ENCODE measurements at places on chromosomes 2 and 18.
A peak's percentile ranks its signal among the peaks of the same experiment; 100 is the strongest.

- DNase-seq = no peak
These were observed 92.2 kb upstream of the TGFA start for GRCh38 chr2:70645733-70646419.

- no peak for DNase-seq
These were observed 39.4 kb upstream of the TPO start for GRCh38 chr2:1373830-1374229.

DNA sequence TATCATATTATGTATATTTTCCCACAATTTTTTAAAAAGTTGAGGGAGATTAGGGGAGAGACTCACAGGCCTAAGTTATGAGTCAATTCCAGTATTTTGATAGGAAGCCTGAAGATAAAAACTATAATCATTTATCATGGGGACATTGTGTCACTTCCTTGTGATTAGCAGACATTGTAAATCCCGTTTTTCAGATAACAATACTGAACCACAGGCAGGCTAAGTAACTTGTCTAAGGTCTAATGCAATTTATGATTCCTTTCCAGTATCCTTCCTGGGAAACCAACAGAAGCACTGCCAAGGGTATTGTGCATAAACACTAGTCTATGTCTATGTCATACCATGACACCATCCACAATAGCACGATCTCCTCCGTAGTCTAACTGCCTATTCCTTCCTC, 235.2 kb upstream of the PIK3C3 start:
- no peak for DNase-seq

GRCh38 chr2:162258686-162259085, 15.4 kb upstream of the FAP start:
- DNase-seq = no peak

GRCh38 chr2:231123362-231123898, 1.4 kb downstream of the HTR2B start:
- no peak for DNase-seq

GRCh38 chr2:234447189-234447588, 49.7 kb downstream of the ARL4C start:
- no peak for DNase-seq

- peak; percentile 49 for DNase-seq
These were observed 759 bp downstream of the PPP4R3B start for GRCh38 chr2:55616551-55617174.

DNA sequence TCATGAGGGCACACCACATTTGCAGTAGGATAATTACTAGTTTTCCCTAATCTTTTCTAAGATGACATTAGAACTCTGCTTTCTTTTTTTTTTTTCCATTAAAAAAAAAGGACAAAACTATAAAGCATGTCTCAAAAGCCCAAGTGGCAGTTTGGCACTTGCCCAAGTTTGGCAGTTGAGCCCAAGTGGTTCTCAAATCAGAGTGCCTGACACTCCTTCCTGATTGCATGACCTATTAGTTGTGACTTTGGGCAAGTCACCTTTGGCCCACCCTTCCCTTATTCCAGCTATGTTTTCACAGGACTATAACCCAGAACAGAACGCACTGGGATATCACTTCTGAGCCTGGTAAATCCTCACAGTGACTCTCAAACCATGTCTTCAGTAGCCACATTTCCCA, 273.0 kb downstream of the CCDC85A start:
- DNase-seq = peak; percentile 41

DNA sequence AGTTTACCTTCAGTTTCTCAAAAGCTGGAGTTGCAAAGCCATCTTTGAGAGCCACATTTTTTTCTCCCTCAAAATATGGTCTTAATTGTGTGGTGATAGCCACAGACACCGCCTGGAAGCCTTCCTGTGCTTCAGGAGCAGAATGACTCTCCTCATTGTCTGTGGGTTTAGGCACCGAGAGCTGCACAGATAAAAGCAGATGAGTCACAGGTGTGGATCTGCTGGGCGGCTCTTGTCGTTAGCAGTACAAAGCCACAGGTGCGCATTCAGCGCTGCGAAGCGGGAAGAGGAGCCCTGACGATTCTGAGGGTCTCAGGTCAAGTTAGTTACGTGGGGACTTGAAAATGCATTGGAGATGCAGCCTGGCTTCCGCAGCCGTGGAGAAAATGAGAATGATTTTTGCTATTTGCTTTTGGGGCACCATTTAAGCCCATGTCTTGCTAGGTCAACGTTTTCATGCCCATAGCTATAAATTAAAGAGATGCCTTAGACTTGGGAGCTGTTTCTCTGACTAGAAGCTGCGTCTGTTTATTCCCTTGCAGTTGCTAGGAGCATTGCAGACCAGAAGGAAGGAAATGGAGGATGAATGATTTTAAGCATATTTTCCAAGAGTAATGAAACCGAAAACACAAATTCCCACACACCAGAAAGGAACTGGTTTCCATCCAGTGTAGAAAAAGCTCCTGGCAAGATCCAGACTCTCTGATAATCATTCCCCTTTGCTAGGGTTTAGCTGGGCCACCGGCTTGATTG, 51.5 kb downstream of the KLHL29 start:
- no peak for DNase-seq

DNA sequence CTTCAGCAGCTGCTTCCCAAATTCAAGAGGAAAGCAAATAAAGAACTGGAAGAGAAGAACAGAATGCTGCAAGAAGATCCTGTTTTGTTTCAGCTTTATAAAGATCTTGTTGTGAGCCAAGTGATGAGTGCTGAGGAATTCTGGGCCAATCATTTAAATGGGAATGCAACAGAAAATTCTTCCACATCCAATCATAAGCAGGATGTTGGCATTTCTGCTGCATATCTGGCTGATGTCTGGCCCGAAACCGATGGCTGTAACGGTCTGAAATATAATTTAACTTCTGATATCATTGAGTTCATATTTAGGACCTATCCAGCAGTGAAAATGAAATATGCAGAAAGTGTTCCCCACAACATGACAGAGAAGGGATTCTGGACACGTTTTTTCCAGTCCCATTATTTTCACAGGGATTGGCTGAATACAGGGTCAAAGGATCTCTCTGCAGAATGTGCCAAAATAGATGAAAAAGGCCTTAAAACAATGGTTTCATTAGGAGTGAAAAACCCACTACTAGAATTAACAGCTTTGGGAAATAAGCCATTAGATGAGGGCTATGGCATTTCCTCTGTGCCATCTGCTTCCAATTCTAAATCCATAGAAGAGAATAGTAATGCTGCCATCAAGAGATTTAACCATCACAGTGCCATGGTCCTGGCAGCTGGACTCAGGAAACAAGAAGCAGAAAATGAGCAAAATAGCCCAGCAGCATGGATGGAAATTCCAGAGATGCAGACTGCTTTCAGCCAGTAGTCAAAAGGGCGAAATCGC, 175.6 kb downstream of the MC4R start:
- DNase-seq = no peak

DNA sequence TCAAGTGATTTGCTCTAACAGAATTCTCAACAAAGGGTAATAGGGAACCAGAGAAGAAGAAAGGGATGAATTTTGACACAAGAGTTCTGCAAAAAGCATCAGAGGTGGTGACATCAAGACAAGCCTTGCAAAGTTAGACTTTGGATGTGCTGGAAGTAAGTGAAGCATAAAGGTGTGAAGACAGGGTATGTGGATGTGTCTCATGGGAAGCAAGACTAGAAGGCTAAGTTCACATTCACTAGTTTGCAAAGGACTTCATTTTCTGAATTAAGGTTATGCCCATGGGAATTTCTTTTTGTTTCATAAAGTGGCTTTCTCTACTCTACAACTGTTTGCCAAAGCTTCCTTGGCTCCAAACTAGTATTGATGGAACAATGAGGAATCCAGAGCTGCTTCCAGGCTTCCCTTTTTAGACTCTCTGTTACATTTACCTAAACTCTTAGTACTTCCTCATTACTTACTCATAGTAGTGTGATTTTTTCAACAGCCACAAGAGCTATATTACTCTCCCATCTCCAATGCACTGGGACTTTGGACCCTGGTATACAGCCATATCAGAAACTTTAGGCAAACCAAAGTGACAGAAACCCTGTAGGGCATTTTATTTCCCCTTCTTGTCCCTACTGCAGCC, 21.1 kb upstream of the IHH start:
- DNase-seq = no peak

DNA sequence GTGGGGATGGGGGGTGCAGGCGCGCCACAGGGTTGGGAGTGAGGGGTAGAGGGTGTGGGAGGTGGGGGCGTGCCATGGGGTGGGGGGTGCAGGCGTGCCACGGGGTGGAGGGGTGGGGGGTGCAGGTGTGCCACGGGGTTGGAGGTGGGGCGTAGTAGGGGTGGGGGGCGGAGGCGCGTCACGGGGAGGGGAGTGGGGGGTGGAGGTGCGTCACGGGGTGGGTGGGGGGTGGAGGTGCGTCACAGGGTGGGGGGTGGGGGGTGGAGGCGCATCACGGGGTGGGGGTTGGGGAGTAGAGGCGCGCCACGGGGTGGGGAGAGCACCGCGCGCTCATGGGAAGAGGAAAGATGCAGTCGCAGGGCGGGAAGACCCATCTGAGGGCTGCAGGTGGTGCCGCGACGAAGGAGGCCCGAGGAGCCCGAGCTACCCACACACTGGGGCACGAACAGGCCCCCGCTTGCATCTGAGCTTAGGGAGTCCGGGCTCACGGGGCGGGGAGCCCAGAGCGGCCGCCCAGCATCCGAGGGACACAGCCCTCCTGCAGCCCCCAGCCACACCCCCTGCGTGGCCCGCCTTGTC, 37.5 kb downstream of the SNED1 start:
- DNase-seq = no peak

- DNase-seq = no peak
These were observed 70.2 kb upstream of the EMILIN2 start for GRCh38 chr18:2776601-2777000.

GRCh38 chr2:218329027-218329825, 27.4 kb upstream of the CATIP start:
- DNase-seq = no peak

GRCh38 chr18:77091366-77091765, 41.2 kb downstream of the MBP start:
- DNase-seq = no peak

DNA sequence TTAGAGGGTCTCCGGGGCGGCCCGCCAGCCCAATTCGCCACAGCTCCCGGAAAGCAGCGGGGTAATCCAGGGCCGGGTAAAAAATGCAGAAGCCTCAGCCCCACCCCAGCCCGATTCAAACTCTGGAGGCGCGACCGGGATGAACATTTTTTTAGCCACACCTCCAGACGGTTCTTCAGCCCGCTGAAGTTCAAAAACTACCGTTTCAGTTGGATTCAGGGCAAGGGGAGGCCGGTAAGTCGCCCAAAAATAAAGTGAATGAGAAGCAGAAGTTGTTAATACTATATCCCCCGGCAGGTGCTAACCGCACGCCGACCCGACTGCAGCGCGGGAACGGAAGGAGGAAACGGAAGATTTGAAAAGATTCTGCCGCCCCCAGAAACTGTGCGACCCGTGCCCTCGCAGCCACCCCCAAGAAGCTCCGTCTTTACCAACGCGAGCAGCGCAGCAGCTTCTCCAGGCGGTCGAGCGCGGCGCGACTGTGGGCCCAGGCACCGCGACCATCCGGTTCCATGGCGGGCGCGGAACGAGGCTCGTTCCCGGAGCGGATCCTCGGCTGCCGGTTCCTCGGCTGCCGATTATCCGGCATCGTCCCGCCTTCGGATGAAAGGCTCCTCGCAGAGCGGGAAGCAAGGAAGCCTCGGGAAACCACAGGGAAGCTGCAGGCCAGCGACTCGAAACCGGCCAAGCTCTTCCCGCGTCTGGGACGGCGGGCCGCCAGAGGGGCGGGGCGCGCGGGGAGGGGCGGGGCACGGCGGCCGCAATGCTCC, at the start of gene BARD1:
TSS of gene BARD1 (minus strand) at position 703 of the 770 bp plus-strand sequence. CDS start at position 589, 114 bp downstream.
- DNase-seq = peak; percentile 20

GRCh38 chr2:140256080-140256479, 1475.9 kb upstream of the NXPH2 start:
- no peak for DNase-seq

Data from NCI-H2171 (cell line).